Stimulated activated CD4-positive, alpha-beta T cell treated with anti-CD3 and anti-CD28 coated beads, TNF-alpha, amount 100 ng/mL, for 4 hours (primary cell): ENCODE measurements at places on chromosomes 4 and X.

GRCh38 chr4:149845743-149846142 is 30.1 kb upstream of the IQCM start:
- DNase-seq = no peak

DNA sequence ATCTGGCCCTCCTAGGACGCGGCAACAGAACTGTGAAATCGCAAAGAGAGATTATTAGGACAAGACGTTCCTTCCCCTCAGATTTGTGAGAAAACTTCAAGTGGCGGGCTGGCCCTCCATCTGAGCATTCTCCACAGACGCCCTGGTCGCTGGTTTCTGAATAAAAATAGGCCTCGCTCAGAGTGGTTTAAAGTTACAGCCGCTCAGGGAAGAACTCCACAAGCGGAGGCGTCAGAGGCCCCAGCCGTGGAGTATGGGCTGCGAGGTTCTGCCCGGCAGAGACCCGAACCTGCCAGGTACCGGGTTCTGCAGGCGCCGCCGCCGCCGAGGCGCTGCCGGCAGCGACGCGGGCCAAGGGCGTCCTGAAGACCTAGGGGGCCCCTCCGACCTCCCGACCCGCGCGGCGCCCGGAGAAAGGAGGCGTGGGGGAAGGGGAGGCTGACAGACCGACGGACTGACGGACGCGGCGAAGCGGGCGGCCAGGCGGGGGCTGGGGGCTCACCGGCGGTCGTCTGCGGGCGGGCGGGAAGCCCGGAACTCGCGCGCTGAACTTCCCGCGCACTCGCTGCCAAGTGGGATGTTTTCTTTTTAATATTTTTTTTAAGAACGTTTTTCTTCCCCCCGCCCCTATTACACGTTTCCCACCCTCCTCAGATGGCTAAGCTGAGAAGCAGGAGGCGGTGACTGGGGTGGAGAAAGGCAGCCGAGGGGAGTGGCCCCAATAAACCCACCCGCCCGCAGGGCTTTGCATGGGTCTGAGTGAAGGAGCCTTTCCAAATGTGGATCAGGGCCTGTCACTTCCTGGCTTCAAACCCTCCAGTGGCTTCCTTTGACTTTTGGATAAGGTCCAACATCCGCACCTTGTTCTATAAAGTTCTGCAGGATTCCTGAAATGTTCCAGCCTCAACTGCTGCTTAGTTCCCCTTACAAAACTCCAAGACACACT is at the start of gene PABPC4L:
Gene PABPC4L, minus strand, starts transcription at position 574 of the 946 bp plus-strand sequence. CDS start 770 bp downstream, outside the sequence.
- no peak for DNase-seq

DNA sequence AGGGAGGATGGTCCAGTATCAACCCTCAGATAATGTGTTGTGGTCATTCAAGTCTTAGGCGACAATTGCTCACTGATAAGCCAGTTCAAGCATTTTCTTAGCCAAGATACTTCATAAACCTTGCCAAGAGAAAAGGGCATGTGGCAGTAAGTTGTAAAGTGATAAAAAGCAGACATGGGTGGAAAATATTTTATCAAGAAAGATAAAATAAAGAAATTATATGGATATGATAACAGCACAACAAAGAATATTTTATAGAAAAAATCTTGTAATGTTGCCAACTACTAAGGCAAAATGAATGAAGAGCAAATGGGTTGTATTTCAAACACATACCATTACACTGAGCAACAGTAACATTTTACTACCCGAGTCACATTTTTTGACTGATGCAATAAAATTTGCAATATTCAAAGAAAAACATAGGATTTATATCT is 217.4 kb upstream of the PITX2 start:
- no peak for DNase-seq

GRCh38 chr4:10661047-10661446 is 23.5 kb downstream of the CLNK start:
- DNase-seq = no peak

- DNase-seq = no peak
Measured at GRCh38 chr4:10022346-10023049, 1.2 kb upstream of the SLC2A9 start.

GRCh38 chr4:4248029-4248884 is at the start of gene TMEM128:
Gene TMEM128, minus strand, starts transcription at chr4:4248223. Its CDS starts 21 bp downstream, at chr4:4248202.
- DNase-seq = peak; percentile 83

DNA sequence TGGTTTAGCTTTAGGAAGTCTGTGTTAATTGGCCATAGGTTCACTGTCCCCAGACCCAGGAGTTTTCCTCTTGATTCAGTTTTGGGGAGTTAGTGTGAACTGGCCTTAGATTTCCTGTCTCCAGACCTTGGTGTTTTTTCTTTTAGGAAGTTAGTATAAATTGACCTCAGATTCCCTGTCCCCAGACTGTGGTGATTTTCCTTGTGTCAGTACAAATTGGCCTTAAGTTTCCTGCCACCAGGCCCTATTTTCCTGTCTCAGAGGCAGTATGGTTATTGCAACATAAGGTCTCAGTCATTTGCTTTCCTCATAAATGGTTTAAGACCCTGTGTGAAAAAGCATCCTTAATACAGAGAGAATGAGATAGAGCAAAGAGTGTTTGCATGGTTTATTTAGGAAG is 595.8 kb downstream of the NLGN4X start:
- DNase-seq = no peak

DNA sequence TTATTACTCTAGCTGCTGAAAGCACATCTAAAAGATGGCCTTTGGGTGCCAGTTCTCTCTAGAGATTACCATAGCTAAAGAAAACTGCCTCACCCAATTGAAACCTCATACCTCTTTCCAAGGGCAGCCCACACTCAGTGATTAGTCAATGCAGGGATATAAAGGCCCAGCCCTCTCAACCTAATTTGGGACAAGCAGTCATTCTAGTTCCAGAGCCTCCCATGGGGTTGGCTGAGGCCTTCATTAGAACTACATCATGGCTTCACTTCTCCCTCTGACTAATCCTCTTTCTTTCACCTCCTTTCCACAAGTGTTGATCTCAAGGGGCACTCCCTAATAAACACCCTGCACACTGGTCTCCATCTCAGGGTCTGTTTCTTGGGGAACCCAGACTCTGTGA is 38.5 kb upstream of the C1GALT1C1 start:
- DNase-seq = no peak

GRCh38 chr4:23884741-23885140 is 5.1 kb downstream of the PPARGC1A start:
- no peak for DNase-seq

DNA sequence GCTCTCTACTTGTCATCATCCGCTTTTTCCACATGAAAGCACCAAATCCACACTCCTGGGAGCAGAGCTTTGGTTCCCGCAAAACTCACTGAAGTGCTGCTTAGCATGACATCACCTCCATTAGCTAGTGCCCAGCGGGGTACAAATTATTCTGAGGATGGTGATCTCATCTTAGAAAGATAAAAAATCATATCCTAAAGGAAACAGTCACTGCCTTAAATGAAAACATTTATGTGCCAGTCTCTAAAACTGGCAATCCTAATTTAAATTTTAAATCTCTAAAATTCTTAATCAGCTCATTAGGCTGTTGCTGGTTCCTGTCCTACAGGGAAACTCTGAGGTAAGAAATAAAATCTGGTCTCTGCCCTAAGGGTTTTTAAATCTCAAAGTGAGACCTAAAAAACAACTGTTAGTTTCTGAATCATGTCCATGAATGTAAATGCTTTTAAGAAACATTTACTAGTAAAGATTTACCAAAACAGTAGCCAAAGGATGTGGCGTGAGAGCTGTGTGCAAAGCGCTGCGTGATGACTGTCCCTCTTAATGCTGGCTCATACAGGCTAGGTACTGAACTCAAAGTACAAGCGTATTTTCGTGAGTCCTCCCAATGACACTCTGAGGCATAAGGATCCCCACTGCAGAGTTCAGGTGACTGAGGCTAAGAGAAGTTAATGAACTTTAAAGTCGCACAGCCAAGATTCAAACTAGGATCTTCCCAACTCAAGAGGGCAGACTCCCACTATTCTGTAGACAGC is 4.5 kb downstream of the CASP3 start:
- DNase-seq = no peak

DNA sequence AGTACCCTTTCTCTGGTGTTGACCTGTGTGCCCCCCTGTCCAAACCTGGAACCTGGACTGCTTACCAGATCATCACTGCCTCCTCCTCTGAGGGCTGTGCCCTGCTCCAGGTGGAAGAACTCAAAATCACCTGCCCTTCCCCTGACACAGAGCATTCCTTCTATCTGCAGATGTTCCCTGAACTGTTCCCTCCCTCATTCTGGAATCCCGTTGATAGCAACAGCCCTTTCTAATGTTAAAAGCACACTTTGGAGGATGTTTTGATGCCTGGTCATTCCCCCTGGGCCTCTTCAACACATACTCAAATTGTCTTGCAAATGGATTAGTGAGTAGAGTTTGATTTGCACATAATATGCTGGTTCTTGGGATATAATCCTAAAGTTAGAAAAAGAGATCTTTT is 225.8 kb downstream of the FGF13 start:
- no peak for DNase-seq

DNA sequence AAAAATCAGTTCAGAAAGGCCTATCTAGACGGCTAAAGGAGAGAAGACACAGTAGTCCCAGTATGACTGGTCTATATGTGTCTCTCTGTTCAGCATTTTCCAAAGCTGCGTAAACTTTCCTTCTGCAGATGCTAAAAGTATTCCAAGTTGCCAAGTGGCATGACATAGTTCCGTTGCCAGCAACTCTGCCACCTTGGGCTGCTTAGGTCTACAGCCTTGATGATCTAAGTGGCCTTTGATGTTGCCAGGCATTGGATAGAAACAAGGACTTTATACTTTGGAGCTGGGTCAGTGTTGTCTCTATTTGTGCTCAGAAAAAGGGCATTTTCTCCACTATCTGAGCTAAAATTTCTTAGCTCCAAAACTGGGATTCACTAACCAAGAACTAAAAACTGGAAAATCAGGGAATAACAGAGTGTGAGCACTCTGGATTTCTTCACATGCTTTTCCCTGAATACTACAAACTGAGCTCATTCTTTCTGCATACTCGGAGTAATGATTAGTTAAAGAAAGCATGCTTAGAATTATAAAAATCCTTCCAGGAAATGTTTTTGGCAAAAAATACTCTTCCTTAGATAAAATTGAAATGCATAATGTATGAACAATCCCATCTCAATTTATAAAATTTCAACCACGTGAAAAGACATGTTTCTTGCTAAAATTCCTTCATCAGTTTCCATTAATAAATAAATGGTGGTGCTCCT is 191.4 kb downstream of the ADAMTS3 start:
- DNase-seq = no peak

GRCh38 chrX:118550792-118551191 is 55.2 kb downstream of the DOCK11 start:
- DNase-seq = no peak

GRCh38 chr4:137345597-137345996 is 186.7 kb downstream of the PCDH18 start:
- DNase-seq = no peak

DNA sequence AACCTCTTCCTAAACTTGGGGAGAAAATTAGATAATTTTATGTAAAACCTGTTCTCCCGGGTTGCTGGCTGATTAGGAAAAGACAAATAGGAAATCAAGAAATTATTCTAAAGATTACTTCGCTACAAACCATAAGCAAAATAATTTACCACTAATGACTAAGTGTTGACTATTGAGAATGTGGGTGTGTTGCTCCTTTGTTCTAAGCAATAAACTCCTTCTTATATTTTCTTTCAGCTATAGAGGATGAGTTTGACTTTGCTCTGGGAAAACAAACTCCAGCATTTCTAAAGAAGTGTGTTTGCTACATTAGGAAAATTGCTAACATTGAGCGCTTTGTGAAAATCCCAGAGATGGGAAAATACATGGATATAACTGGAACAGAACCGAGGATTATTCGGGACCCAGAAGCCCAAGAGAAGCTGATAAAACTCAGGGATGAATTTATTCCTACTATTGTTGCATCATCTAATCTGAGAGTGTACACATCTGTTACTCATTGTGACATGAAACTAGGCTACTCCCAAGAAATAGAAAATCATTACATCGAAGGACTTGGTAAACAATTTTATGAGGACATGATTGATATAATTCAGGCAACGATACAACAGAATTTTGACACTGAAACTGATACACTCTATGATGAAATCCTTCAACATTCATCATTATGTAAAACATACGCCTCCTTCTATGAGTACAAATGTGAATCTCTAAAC is 194.2 kb downstream of the NWD2 start:
- DNase-seq = no peak

DNA sequence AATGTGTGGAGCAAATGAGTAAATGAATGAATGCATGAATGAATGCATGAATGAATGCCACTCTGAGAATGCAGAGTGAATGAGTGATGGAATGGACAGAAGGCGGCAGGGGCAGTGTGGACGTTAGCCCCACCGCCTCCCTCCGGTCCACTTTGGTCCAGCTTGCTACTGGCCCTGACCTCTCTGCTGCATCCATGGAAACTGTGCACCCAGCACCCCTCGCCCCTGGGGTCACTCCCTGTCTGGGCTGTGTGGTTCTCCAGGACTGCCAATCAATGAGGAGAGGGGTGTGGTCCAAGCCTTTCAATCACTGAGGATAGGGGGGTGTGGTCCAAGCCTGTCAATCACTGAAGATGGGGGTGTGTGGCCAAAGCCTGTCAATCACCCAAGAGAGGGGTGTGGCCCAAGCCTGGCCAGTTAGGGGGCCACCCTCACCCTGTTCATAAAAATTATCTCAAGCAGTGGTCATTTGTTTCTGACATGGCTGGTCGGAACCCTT is 39.2 kb upstream of the ASMTL start:
- DNase-seq = no peak

GRCh38 chr4:30495651-30496310 is 224.4 kb upstream of the PCDH7 start:
- DNase-seq = no peak

GRCh38 chr4:123398066-123398852 is 1.7 kb downstream of the SPRY1 start:
- DNase-seq = no peak

GRCh38 chrX:124726881-124727280 is 380.5 kb downstream of the SH2D1A start:
- no peak for DNase-seq

DNA sequence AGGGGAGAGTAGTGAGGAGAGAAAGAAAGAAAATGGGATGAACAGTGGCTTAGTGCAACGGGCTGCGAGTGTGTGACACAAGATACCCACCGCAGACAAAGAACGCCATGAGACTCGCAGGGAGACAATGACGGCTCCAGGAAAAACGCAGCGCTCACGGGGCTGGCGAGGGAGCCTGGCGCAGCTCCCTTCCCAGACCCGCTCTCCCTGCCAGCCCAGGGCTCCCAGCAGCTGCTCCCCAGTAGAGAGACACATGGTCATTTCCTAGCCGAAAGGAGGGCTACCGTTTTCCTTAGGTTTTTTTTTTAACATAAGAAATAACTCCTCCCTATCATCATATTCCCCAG is 149.5 kb downstream of the MAML3 start:
- DNase-seq = no peak

DNA sequence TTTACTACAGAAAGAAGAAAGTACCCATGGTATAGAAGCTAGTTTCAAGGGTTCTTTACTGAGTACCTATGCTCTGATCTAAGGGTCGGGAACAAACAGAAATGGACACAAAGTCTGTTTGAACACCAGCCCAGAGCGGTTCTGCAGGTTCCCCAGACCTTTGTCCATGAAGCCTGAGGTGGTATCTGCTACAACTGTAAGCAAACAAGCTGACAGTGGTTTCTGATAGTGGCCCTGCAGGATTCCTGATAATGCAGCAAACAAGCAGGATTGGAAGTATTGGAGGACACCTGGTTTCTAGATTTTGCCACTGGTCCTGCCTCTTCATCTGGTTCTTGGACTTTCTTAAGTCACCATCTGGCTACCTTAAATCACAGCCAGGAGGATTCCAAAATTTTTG is 23.7 kb downstream of the SMPX start:
- DNase-seq = no peak

- DNase-seq = no peak
Measured at GRCh38 chrX:11053351-11053750, 57.8 kb upstream of the HCCS start.

GRCh38 chrX:29535212-29536162 is 679.9 kb upstream of the MAGEB2 start:
- no peak for DNase-seq
